ENCODE measurements at places on chromosomes 13 and 19.

GRCh38 chr19:2453431-2454025 is 3.2 kb downstream of the LMNB2 start:
- DNase-seq: no peak

GRCh38 chr19:43695985-43696704 is 19.7 kb upstream of the IRGC start:
- DNase-seq: no peak

GRCh38 chr19:31319465-31319864 is 29.8 kb downstream of the TSHZ3 start:
- DNase-seq: no peak

GRCh38 chr13:40273253-40274025 is 393.0 kb downstream of the FOXO1 start:
- no peak for DNase-seq

GRCh38 chr13:102400675-102401145 is 1.1 kb downstream of the FGF14 start:
- no peak for DNase-seq

- DNase-seq: no peak
These were observed 4.5 kb downstream of the GNG8 start for GRCh38 chr19:46631481-46631880.

DNA sequence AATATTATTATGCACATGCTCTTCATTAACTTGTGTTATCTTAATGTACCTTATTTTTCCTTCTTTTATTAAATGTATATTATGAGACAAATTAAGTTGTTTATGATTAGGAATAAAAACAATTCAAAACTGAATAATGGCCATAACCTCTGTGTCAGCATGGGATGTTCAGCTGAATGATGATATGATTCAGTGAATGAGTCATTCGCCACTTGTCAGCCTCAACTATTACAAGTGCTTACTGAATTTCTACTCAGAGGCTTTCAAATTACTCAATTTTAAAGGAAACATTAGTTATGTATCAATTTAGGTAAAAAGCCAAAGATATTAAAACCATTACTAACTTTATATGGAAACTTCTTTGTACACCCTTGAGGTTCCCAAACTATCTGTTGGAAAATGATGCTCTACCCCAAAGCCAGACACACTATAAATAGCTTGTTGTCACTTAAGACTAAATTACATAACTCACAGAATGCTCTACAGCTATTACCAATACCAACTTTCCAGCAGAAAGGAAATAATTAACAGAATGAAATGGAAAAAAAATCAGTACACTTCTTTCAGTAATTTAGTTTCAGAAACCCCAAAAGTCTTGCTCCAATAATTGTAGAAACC is 14.4 kb downstream of the LIG4 start:
- no peak for DNase-seq

DNA sequence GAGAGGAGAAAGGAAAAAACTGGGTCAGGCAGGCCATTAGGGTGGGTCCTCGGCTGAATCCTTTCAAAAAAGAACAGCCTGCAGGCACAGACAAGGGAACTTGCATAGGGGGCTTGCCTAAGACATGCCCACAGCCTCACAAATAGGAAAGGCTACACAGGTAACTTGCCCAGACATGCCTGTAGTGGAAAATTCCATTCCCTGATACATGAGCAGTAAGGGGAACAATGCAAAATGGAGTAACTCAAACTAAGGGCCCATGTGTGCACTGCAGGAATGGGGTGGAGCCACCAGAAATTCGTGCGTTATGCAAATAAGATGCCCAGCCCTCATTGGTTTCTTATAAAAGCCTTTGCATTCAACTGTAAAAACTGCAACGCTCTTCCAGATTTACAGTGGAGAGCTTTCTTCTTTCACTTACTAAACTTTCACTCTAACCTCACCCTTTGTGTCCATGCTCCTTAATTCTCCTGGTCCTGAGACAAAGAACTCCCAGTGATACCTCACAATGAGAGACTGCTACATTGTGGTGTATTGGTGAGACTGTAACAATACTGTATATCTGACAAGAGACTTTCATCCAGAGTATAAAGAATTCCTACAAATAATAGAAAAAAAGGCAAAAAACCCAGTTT is 59.5 kb upstream of the SLITRK1 start:
- no peak for DNase-seq

- DNase-seq: no peak
These were observed 76.6 kb upstream of the KLF12 start for GRCh38 chr13:74210693-74211393.

- DNase-seq: no peak
These were observed 9.1 kb upstream of the MCF2L start for GRCh38 chr13:112959701-112960542.

DNA sequence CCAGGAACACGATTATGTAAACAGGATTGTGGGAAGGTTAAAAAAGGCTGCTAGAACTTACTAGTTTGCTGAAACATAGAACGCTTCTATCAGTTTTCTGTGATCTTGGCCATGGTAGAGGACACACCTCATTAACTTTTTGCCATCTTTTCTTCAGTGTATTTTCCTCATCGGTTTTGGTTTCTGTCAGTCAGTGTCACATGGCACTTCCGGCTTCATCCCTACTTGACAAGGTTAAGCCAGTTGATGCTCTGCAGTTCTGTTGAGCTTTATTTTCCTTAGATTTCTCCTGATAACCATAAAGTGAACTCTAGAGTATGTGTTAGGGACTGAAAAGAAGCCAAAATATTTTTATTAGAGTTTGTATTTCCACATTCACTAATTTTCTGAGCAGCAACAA is 147.5 kb downstream of the NDFIP2 start:
- DNase-seq: no peak

DNA sequence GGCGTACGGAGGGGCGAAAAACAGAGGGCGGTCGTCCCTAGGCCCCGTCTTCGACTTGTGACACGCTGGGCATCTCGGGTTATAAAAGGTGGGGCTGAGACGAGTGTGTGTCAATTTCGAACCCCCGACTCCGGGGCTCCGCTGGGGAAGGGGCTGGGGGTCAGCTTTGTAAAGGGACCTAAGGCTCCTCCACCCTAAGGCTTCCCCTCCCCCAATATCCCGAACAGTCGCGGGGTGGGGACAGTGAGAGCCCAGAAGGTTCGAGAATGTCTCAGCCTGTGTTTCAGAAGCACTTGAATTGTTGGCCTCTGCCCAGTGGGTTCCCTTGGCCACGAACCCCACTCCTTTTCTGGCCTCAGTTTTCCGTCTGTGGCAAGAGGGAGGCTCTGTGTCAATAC is 450 bp downstream of the SELENOW start:
- DNase-seq: no peak

- DNase-seq: no peak
These were observed 97.5 kb downstream of the DIAPH3 start for GRCh38 chr13:60066226-60066625.

DNA sequence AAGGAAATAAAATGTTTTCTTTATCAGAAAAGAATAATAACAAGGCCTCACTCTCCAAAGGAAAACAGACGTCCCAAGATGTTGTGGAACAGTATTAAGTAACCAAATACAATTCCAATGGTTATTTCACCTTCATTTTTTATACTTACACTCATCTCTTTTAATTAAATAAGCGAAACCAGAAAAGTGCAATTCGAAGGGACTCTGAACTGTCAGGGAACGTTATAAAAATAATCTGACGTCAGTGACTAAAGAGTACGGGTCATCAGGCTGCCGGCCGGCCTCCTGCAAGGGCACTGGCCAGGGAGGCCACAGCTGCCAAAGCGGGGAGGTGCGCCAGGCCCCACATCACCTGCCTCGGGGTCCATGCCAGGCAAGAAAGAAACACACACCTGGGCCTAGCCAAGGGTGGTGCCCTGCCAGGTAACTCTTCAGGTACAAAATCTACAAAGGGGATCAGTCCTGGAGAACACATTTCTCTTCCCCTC is 61.2 kb downstream of the CDADC1 start:
- DNase-seq: no peak

DNA sequence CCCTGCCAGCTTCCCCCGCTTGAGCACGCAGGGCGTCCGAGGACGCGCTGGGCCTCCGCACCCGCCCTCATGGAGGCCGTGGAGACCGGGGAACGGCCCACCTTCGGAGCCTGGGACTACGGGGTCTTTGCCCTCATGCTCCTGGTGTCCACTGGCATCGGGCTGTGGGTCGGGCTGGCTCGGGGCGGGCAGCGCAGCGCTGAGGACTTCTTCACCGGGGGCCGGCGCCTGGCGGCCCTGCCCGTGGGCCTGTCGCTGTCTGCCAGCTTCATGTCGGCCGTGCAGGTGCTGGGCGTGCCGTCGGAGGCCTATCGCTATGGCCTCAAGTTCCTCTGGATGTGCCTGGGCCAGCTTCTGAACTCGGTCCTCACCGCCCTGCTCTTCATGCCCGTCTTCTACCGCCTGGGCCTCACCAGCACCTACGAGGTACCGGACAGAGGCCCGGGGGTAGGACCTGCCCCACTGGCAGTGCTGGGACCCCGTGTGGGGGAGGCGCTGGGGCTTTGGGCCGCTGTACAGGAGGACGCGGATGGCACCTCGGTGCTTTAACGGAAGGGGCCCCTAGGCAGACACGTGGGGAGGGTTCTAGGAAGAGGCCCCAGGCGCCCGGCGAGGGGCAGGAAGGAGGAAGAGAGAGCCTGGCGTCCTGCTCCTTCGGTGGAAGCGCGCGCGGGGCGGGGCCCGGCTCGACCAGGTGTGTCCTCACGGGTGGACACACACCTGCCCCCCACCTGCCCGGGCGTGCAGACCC is 681 bp downstream of the SLC5A5 start:
- DNase-seq: no peak

GRCh38 chr13:73810647-73811046 is 323.6 kb downstream of the KLF12 start:
- no peak for DNase-seq

- DNase-seq: no peak
These were observed 387.8 kb upstream of the GPC6 start for GRCh38 chr13:92838786-92839185.

DNA sequence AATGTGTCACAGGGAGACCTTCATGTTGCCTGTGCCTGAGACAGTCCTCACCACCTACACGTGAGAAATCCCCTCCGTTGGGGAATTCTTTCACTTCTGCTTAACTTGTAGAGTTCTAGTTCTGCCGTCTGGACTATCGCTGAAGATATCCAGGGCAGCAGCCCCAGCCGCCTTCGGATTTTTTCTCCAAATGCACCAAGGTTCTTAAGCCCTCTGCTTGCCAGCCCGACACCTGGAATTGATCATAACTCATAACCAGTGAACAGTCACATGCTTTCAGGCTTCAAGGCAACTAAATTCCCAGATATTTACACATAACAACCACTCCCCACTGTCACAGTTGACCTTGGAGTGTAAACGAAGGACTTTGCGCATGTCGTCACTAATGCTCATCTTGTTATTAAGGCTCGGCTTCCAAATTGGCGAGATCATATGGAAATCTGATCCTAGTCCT is 114.4 kb downstream of the RAB20 start:
- no peak for DNase-seq
